ENCODE measurements at places on chromosomes 11 and 22.

GRCh38 chr11:82790723-82791484 is 57.2 kb upstream of the FAM181B start:
- DNase-seq, result no peak

DNA sequence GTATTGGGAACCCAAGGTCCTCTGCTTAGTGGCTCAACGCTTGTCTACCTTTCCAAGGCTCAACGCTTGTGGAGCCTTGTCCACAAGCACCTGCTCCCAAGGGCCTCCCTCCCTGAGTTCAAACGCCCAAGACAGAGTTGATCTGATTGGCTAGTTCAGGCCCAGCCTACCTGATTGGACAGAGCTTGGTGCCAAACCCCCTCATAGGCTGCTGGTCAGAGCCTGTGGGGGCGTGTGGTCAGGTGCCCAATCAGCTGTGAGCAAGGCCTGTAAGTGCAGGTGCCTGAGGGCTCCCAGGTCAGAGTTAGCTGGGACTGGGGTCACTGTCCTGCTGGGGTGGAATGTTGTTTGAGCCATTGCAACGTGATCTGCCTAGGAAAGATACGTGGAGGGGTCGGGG is 16.9 kb upstream of the TMPRSS6 start:
- DNase-seq, result no peak

GRCh38 chr11:127000981-127001380 is 411 bp upstream of the KIRREL3 start:
- DNase-seq, result no peak

- no peak for DNase-seq
Observed at GRCh38 chr22:35335468-35335867, 35.8 kb downstream of the TOM1 start.

- no peak for DNase-seq
Observed at GRCh38 chr11:16779436-16779835, 41.0 kb downstream of the C11orf58 start.

DNA sequence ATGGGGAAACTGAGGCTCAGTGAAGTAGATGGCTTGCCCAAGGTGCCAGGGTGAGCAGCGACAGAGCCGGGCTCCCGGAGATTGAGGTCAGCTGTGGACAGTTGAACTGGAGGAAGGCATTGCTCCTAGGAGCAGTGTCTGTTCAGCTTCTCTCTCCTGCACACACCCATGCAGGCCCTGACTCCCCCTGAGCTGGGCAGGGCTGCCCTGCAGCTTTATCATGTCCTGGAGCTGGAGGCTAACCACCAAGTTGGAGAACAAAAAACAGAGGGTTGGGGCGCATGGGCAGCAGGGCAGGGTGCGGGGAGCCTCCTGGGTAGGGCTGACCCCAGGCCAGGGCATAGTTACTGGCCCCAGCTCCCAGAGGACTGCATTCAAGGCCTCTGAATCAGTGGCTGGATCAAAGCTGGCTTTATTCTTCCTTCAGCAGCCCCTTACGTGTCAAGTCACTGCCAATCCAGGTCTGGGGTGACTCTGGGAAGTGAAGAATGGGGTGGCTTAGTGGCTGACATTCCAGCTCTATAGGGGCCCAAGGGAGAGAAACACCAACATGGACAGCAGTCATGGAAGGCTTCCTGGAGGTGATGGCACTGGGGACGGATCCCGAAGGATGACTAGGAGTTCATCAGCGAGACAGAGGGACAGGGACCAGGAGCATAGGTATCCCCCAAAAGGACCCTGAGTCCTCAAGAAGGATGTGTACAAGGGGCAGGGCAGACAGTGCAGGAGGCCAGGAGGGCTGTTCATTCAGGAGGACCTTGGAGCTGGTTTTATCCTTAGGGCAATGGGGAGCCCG is 83.8 kb downstream of the CACNA1I start:
- no peak for DNase-seq

- no peak for DNase-seq
Observed at GRCh38 chr22:45997077-45997776, 20.3 kb upstream of the WNT7B start.

- no peak for DNase-seq
Observed at GRCh38 chr11:10746871-10747270, 4.2 kb upstream of the CTR9 start.

DNA sequence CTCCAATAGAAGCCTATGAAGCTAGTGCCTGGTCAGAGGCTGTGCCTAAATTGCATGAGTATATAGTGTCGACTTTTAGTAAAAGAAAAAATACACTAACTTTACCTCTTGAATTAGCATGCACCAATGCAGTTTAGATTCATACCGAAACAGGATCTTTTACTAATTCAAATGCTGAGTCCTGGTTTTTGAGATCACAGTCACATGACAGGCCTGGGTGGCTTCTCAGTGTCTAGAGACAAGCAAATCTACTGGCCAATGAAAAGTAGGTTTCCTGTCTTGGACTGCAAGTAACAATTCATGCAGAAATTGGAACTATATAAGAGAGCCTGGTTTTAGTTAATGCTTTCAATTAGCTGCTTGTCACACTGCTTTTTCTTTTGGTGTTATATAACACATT is 7.2 kb downstream of the ARHGEF12 start:
- DNase-seq, result no peak

DNA sequence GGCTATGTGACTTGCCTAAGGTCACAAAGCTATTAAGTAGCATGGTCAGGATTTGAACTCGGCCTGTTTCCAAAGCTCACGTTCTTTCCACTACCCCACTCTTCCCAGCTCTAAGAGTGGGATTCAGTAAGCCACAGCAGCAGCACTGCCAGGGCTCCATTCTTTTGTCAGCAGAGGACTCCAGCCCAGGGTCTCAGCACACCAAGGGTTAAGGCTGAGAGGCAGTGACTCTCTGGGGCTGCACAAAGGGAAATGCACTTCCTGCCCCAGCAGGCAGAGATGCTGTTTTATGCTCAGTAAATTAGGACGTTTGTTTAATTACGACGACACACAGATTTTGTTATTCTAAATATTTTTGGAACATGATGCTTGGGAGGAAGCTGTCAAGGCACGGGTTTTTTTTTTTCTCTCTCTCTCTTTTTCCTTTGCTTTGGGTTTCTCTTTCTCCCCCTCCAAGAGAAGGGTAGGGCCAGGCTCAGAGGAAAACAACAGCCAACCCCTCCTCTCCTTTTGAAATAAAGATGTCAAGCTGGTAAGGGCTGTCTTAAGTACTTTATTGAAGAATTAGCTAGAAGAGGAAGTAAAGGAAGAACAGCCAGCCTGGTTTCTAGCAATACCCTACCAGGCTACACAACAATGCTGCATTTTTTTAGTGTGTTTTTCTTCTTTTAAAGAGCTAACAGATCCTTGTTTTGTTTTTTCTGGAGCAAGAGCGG is 2.8 kb downstream of the MYH9 start:
- no peak for DNase-seq

GRCh38 chr22:30721741-30722140 is 27.1 kb downstream of the OSBP2 start:
- DNase-seq, result no peak

GRCh38 chr11:76250520-76251225 is 44.4 kb upstream of the WNT11 start:
- no peak for DNase-seq

- DNase-seq, result no peak
Observed at GRCh38 chr11:119810478-119811232, 81.7 kb upstream of the NECTIN1 start.

DNA sequence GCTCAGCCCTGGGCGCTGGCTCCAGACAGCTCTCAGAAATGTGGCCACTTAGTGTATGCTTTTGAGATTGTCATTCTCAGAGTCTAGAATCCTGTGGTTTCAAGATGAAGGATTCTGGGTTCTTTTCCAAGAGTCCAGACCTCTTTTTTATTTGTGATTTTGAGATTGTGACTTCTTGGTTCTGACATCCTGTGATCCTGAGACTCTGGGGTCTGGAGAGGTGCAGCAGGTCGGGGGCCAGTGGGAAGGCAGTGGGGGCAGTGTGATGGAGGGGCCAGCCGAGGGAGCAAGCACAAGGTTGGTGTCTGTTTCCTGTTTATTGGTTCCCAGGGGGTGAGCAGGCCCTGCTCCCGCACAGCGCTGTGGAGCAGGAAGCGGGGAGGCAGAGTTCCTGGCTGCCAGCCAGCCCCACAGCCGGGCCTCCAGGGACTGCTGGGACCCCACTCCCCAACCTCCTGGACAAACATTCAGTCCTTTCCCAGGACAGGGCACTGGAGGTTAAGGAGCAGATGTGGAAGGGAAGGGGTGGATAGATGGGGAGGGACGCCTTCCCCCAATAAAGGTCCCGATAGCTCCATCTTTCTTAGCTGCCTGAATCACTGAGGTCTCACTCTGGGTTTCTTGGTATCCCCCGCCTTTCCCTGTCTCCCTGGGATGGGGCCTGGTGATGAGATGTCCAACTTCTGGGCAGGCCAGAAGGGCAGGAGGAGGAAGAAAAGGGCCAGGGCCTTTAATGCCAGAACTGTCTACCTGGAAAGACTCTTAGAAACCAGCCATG is 13.7 kb downstream of the ARHGEF17 start:
- DNase-seq, result no peak

- DNase-seq, result no peak
Observed at GRCh38 chr11:61887839-61888494, 3.4 kb downstream of the FADS3 start.

GRCh38 chr11:19828382-19829108 is 115.9 kb downstream of the NAV2 start:
- no peak for DNase-seq

- no peak for DNase-seq
Observed at GRCh38 chr22:17941471-17942406, 82.6 kb downstream of the MICAL3 start.

GRCh38 chr11:34773826-34774225 is 142.4 kb downstream of the APIP start:
- DNase-seq, result no peak

- no peak for DNase-seq
Observed at GRCh38 chr11:124793466-124794278, 6.5 kb downstream of the MSANTD2 start.

Data from stimulated activated CD8-positive, alpha-beta memory T cell treated with anti-CD3 and anti-CD28 coated beads, Interleukin-2, amount 100 ng/mL, for 1 hour (primary cell).